Small intestine (tissue), 16 donors: ENCODE measurements at places on chromosomes 4 and X. TPM values are rescaled to one million over a fixed set of nuclear protein-coding genes. Genes with fewer than 3 reads are reported as not detected.

- H3K4me1 ChIP-seq, result no peaks in the 10 kb centered on the region
- no peak overlapping the region for H3K27ac ChIP-seq
- H3K36me3 ChIP-seq, result no peaks in the 10 kb centered on the region
- H3K4me3 ChIP-seq, result no peak overlapping the region
- DNase-seq, result peak; percentile 23
Measured at GRCh38 chr4:26028793-26029567, 115.0 kb downstream of the SMIM20 start.

Gene PCSK1N
- 97.5 TPM for polyA plus RNA-seq

DNA sequence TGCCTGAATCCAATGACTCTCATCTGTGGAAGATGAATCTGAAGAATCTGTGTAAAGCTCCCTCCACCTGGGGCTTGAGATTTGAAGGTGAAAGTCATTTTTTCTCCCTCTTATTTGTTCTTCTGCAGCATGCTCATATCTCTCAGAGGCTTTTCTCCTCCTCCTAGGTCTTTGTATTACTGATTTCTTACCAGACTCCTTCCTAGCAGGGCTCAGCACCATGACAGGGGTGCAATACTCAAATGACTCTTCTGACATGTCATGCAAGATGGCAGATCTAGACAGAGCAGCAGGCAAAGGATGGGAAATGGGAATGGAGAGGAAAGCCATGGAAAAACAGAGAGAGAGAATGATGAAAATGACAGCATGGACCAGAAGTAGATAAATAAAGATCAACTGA, 118.3 kb downstream of the TMA16 start:
- H3K36me3 ChIP-seq, result no peaks in the 10 kb centered on the region
- DNase-seq, result no peak
- no peaks in the 10 kb centered on the region for H3K4me1 ChIP-seq
- H3K27me3 ChIP-seq, result no peaks in the 10 kb centered on the region
- no peak overlapping the region for H3K4me3 ChIP-seq
- no peak overlapping the region for H3K27ac ChIP-seq

GRCh38 chrX:42809569-42809968, 31.6 kb upstream of the PPP1R2C start:
- H3K36me3 ChIP-seq, result no peaks in the 10 kb centered on the region
- DNase-seq, result no peak
- no peaks in the 10 kb centered on the region for H3K27me3 ChIP-seq

DNA sequence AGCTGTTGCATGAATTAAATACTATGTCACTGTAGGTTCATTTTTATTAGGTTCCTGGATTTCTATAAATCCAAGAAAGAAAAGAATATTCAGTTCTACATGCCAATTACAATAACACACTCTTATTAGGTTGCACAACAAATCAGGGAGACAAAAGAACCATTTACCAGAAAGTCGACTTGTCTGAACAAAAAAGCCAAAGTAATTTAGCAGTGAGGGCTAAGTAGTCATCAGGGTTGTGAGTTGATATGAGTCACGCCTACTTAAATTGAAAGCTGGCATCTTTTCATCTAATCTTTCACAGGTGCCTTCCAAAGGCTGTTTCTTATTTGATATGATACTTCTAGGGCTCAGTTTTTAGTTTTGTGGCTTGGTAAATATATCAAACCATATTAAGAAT, 25.4 kb upstream of the GNRHR start:
- no peak overlapping the region for H3K27ac ChIP-seq
- H3K36me3 ChIP-seq, result no peaks in the 10 kb centered on the region
- H3K4me3 ChIP-seq, result no peak overlapping the region
- H3K27me3 ChIP-seq, result no peaks in the 10 kb centered on the region
